ENCODE measurements at places on chromosomes 5 and 9.

DNA sequence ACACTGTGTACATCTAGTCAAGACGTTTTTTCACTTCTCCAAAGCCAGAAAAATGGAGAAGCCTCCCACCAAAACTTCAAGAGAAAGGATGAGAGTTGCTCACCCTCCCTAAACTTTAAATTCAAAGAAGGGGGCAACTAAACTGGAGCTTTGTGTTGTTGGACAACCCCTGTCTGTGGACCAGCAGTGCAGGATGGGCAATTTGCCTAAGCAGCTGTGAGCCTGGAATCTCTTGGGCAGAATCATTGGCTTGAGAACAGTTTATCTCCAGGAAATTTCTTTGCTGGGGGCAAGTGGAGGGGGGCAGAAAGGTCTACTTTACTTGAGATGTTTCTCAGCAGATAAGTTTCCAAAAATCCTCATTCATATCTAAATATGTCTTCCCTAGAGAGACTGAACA, 151.8 kb downstream of the MUSK start:
- ATAC-seq = no peak

DNA sequence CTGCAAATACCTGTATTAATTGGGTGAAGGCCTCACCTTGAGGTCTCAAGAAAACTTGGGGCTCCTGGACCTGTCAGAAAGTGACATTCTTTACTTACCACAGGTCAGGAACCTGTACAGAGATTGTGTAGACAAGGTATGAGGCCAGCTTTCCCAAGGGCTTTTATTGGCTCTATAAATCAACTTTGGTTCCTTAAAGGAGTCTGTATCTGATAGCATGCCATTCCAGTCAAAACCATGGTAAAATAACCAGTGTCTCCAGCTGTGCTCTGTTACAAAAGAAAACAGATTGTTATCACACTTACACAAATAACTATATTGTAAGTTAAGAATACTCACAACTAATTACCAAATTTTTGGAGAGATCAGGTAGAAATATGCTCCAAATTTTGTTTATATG, 64.5 kb downstream of the COL15A1 start:
- no peak for ATAC-seq

DNA sequence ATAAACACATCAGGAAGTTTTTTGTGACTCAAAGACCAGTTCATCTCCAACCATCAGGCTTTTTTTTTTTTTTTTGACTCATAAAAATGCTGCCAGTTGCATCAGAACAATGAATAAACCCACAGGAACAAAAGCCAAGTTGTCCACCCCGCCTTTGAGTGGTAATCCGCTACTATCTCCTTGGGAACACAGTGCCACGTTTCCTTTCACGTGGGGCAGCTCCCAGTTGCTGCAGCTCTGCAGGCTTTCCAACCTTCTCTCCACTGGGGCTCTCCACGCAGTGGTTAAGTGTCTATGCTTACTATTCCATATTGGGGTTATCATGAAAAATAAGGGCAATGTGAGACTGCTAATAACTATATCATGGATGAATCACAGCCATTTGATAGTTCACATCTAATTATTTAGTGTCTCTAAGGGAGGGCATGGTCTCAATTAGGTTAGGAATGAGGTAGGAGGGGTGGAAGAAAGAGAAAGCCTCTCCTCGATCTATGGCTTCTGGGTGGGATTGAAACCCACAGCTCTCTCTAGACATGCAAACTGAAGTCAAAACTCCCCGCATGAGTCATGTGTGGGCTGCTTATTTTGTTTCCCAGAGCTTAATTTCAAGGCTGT, 55.8 kb upstream of the ACTBL2 start:
- ATAC-seq = peak; percentile 59

GRCh38 chr9:2681981-2682380, 35.3 kb upstream of the KCNV2 start:
- ATAC-seq = no peak

DNA sequence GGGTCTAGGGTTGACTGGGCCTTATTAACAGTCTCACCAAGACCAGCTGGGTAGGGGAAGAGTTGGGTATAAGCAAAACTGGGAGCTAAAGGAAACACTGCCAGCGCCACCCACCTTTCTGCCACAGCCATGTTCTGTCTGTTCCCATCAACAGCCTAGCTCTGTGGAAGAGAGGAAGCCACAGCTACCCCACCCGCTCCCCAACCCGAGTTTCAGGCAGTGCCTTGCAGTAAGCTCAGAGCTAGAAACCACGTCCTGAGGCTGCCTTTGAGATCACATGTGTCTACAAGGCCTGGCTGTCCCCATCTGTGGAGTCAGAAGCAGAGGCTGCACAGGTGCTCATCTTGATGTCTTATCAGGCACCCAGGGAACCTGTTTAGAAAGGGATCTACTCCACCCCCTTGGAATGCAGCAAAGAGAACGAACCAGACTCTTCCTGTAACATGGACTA, 15.3 kb downstream of the HNRNPH1 start:
- peak; percentile 64 for ATAC-seq

DNA sequence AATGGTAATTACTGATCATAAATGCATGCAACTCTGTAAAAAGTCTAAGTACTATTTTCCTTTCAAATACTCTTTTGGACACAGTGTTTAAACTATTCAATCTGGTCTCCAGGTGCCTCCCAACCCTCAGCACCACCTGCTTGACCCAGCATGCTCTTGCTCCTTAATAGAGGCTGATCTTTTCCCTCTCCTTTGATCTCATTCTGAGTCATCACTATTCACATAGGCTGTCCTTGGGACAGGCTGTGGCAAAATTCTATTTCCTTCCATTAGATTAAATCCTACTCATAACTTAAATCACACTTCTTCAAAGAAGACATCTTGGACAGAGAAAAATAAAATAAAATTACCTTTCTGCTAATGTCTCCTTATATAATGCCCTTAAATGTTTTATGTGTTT, 199.4 kb upstream of the ST8SIA4 start:
- ATAC-seq = no peak

DNA sequence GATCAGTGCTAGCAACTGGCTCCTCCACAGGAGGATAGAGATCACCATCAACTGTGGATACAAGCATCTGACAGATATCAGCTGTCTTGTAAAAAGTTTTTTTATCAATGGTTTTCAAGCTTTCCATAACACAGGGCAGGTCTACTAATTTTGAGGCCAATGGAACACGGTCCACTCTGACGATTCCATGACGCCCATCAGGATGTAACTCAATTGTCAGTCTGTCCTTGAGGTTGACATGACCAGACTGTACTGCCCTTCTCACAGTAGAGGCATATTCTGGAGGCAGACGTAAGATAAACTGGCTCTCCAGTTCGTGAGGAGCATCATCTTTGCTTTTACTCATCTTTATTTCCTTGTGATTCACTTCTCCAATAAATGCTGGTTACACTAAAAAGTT, 885 bp downstream of the TAF7 start:
- ATAC-seq = no peak

GRCh38 chr5:177362610-177363507, 5.1 kb downstream of the RGS14 start:
- ATAC-seq = peak; percentile 68

- peak; percentile 86 for ATAC-seq
Observed at GRCh38 chr5:142507531-142508372, 178.1 kb downstream of the FGF1 start.

DNA sequence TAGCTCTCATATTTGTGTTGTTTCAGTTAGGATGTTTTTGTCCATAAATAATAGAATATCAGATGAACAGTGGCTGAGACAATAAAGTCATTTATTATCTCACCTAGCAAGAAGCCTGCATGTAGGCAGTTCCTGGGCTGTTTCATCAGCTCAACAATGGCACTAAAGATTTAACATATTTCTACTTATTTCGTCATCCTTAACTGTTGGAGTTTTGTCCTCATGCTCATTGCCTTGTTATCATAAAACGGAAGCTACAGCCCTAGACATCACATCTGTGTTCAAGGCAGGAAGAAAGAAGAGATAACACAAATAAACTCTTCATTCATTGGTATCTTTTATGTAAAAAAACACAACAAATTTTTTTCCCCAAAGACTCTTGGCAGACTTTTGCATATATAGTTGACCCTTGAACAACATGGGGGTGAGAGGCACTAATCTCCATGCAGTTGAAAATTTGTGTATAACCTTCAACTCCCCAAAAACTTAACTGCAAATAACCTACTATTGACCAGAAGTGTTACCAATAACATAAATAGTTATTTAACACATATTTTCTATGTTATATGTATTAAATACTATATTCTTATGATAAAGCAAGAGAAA, 277.2 kb upstream of the ADRA1B start:
- no peak for ATAC-seq

- ATAC-seq = no peak
Observed at GRCh38 chr5:130715541-130715940, 449.5 kb downstream of the HINT1 start.

All from activated T-helper 17 cell treated with anti-CD3 and anti-CD28 coated beads, Interleukin-2, amount 50 U/mL, for 72 hours (primary cell).